ENCODE measurements at places on chromosomes 1 and 21.

DNA sequence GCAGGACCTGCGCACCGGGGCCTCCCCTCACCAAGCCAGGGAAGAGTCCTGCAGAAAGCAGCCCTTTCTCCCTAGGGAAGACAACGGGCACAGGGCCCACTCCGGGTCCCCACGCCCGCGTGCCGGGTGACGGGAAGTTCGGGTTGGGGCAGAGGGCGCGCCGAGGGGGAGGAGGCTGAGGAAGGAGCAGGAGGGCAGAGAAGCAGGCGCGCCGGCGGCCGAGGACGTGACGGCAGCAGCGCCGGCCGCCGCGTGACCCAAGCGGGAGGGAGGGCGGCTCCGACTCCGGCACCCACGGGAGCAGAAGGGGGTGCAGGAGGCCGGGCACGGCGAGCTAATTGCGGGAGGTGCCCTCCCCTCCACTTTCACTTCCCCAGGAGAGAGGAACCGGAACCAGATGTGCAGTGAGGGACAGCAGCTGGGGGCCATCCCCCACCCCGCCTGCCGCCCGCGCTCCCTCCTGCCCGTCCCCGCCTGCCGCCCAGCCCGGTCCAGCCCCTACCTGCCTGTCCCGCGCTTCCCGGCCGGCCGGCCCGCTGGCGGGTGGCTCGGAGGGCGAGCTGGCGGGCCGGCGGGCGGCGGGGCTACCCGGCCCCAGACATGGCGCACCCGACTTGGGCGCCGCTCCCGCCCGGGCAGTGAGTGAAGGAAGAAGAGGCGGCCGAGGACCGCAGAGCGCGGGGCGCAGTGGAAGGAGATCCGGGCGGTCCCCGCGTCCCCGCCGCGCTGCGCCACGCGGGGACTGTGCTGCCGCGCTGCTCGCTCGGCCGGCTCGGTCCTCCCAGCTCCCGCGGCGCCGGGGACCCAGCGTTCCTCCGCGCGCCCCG, 510 bp downstream of the DENND4B start:
- peak; percentile 77 for DNase-seq

DNA sequence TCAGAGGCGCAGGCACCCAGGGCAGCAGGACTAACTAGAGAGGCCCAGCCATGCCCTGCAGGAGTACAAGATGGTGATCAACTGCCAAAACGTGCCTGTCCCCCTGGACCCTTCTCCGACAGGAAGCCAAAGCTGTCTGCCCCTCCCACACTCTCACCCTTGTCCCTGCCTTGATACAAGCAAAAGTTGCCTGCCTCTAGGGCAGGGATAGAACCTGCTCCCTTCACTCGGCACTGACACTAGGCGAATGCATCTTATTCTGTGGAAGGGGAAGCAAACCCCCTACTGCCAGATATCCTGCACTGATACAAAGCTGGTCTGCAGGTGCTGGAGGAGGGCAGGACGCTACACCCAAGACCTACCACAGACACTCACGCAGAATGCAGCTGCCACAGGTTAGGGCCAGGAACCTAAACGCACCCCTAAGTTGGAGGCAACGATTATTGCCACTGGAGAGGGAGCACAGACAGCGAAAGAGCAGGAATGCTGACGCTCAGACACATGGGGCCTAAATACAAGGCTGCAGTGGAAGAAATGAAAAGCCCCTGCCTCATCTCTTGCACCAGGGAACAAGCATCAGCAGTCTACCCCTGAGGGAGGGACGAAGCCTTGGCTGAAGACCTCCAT, 3.7 kb downstream of the TARBP1 start:
- DNase-seq: no peak

DNA sequence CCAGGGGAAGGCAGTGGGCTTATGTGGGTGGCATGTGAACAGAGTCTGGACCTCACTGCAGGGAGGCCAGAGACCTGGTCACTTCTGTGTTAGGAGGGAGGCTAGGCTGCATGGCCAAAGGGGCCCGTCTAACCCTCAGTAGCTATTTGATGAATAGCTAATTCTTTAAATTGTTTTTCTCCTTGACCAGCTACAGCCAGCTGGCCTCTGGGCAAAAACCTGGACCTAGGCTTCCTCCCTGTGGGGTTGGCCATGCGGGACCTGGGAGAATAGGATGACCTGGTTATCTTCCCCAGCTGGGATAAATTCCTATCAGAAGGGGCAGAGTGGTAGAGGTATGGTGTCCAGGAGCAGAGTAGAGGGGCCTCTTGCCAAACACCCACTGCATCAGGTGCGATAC, 79.4 kb downstream of the TNR start:
- no peak for DNase-seq

GRCh38 chr1:9890224-9890731, 19.8 kb downstream of the CTNNBIP1 start:
- DNase-seq: no peak

- no peak for DNase-seq
Observed at GRCh38 chr1:62057641-62058290, 136.9 kb upstream of the L1TD1 start.

GRCh38 chr1:184759112-184759511, 4.5 kb upstream of the EDEM3 start:
- DNase-seq: no peak

GRCh38 chr1:167197692-167198091, 23.0 kb upstream of the POU2F1 start:
- DNase-seq: no peak

DNA sequence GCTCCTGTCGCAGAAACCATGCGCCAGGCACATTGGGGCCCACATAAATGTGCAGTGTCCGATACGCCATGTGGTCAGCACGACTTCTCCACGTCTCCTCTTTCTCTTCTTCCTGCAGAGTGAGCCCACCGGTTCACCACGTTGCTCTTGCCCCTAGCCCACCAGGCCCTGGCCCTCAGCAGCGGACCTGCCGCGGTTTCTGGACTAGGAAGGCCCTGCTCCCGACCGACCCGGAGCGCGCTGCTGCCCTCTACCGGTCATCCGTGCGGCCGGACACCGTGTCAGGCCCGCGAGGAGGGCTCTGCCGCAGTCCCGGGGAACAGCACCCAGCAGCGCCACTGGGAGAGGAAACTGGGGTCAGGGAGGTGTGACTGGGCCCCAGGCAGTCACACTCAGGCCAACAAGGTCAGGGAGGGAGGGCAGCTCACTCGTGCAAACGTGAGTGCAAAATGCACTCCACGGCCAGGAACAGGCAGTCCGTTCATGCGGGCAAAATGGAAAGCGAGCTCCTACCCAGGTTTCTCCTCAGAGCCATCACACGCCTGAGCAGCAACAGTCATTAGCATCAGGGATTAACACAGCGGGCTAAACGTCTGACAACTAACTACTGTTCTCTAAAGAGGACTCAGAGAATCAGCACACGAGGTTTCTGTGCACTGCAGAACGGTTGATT, 13.7 kb downstream of the TLR5 start:
- no peak for DNase-seq

DNA sequence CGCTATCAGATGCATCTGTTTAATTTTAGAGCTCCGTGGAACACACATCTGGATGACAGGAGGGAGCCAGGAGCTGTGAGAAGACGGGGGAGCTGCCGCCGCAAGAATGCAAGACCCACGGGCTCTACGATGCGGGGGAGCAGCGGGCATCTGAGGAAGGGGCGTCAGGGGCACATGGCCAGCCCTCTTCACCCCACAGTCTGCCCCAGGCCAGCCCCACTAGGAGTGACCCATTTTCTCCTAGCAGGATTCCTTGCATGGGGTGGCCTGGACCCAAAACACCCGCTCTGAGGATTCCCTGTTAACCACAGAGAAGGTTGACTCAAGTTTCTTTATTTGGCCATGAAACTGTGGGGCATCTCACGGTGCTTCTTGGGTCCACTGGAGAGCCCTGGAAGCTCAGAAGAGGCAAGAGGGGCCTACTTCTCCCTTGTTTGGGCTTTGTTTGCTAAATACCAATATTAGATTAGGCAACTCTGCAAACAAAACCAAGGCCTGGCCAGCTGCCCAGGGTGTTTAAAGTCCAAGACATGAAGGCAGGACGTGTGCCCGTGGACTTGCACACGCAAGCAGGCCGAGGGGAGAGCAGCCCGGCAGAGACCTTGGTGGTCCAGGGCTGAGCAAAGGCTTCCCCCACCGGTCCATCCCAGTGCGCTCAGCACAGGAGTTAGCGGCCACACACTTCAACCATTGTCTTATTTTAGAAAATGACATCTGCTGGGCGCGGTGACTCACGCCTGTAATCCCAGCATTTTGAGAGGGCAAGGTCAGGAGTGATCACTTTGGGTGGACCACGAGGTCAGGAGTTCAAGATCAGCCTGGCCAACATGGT, 89.8 kb downstream of the DHRS3 start:
- no peak for DNase-seq

DNA sequence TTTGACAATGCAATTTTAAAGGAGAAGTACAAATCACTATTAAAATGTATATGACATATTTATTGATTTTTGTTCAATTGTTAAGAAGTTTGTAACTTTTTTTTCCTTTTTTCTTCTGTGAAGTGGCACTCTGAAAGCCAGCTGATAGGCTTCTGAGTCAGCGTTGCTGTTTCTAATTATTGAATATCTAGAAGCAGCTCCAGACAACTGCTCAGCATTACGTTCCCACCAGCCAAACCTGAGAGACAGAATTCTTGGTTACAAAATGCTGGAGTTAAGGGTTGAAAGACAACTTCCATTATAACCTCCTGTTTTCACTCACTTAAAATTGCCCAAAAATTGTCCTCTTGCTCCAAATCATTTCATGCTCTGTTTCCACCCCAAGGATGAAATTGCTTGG, 31.4 kb upstream of the LMX1A start:
- DNase-seq: no peak

DNA sequence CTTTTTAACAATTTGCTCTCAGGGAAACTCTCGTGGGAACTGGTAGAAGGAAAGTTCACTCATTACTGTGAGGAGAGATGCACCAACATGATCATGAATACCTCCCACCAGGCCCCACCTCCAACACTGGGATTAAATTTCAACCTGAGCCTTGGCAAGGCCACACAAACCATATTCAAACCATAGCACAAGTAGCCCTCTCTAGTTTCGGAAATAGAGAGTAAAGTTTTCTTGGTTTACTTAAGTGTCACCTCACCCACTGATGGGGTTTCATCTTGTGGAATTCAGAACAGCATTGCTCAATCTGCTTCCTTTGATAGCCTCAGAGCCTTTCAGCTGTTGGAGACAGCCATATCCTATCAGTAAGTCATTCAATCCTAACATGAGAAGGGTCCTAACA, 25.5 kb upstream of the CCSAP start:
- DNase-seq: no peak

- no peak for DNase-seq
Observed at GRCh38 chr1:223711747-223712193, 569 bp upstream of the CAPN2 start.

DNA sequence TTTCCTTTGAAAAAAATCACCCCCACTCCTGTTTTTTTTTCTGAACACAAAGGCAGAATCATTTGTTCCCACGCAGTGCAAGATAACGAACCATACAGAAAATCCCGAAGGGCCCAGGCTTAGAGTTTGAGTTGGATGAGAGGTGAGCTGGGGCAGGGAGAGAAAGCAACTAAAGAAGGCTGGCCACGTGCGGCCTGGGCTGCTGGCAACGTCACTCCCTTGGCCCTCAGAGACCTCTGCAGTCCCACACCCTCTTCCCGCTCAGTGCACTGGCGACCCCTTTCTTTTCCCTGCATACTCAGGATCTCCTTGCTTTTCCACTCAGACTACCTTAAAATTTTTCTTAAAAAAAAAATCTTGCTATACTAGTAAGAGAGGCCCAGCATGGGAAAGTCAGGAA, 28.2 kb upstream of the CRNN start:
- no peak for DNase-seq

DNA sequence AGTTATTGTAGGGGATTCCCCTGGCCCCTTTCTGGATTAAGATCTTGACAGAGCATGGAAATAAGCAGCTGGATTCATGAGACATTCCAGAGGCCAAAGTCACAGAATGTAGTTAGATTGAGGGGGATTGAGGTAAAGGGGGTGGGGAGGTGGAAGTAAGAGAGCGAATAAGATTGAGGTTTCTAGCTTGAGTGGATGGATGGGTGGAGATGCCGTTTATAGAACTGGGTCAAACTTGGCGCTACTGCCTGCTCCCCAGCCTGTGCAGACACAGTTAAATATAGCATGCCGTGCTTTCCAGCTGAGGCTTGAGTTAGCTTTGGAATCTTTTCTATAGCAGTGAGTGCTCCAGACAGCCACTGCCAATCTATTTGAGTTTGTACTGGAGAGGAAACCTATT, 85.7 kb downstream of the DYRK1A start:
- peak; percentile 22 for DNase-seq

DNA sequence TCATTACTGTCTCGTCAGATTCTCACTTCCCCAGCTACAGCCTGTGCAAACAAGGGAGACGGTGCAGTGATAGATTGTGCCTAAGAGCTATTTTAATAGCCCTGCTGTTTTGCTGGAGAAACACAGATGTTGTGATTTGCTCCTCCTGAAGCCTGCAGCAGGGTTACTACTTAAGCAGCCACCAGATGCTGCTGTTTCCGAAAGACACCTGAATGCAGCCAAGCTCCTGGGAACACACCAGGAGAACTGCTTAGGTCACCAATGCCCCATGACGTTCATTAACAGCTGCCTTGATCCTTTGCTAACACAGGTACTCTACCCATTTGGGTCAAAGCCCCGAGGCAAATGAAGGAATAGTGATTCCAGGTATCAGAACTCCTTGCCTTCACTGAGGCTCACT, 411.8 kb upstream of the DAB1 start:
- no peak for DNase-seq

DNA sequence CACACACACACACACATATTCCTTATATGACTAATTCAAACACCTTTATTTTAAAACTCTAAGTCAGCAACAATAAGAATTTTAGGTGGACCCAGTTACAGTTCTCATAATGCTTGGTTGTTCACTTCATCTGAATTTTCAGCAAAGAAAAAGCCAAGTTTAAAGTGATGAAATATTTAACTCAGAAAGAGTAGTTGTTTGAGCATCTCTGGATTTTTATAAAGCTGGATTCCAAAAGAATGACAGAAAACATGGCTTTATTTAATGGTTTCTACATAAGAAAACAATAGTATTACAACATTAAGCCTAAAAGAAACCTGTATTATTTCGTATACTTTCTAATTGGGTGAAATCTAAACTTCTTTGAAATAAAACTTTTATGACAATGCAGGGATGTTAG, 54.2 kb upstream of the ADAMTS5 start:
- DNase-seq: no peak

DNA sequence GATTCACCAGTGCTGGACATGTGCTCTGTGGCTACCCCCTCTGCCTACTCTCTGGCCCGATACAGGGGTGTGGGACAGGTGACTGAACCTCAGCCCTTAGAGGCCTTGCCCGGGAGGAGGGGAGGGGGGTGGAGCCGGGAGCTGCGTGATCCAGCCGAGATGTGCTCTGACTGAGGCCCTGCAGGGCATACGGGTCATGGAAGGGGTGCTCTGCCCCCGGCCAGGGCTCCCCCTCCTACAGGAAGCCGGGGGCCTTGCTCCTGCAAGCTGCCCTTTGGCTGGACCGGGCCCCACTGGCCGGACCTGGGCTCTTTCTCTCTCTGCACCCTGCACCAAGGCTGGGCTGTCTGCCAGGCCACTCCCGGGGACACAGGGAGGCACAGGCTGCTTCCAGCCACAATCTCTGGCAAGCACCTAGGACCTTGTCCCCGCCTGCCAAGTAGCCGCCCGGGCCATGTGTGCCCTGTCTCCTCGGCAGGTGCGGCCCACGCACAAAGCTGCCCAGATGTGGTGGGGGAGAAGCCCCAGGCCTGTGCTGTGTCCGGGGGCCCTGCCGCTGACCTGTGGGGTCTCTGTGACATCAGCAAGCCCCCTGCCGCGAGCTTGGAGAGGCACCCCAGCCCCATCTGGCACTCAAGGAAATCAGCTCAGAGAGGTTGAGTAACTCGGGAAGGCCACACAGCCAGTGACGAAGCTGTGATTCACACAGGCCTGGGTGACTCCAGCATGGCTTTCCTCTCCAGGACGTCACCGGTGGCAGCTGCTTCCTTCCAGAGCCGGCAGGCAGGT, 1.5 kb downstream of the SCNN1D start:
- no peak for DNase-seq

GRCh38 chr1:184582411-184582810, 172.2 kb downstream of the EDEM3 start:
- DNase-seq: no peak
